ENCODE measurements at places on chromosomes 2 and 18.

DNA sequence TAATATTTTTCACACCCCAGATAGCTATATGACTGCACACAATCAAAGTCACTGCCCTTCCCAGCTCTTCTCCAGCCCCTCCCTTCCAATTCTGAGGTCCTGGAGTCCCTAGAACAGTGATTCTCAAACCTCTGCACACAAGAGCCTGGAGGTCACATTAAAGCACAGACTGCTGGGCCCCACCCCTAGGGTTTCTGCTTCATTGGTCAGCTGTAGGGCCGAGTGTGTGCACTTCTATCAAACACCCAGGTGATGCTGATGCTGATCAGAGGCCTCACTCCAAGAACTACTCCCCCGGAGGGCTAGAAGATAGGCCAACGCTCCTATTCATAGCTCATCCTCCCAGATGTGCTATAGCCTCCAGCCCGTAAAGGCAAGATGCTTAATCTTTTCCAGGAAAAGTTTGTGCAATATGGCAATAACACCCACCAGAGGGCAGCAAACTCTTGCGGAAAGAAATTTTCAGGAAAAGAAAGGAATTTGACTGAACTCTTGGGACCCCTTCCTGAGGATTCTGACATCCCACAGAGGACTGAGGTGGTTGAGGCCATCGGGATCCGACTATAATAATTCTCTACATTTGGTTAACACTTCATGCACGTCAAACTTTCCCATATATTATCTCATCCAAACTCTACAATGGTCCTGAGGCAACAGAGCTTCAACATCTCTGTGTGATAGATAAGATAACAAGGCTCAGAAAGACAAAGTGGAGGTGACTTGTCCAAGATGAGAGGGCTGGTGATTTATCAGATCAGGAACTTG, 194.2 kb upstream of the PKDCC start:
- no peak for DNase-seq

GRCh38 chr2:121998751-121999150, 243.3 kb downstream of the TSN start:
- no peak for DNase-seq

DNA sequence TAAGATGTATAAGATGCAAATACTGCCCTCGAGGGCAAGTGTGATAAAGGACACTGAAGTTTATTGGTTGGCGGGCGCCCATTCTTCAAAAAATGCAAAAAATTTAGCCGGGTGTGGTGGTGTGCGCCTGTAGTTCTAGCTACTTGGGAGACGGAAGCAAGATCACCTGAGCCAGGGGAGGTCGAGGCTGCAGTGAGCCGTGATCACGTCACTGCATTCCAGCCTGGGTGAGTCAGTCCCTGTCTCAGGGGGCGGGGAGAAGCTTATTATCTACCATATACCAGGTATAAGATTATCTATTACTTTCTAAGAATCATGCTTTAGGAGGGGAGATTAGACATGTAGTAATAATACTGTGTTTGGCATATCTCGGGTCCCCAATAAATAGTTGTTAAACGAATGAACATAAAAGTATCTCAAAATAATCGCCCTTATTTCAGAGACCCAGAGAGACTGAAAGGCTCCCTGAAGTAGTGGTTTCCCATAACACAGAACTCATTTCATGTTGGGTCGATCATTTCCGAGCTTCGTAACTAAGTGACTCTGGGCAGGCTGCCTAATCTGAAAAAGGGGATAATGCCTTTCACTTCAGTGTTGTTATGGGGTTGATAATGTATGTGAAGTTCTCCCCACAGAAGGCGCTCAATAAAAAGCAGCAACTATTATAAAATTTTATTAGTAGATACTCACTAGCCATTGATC, 1.2 kb upstream of the SELENOI start:
- DNase-seq = peak; percentile 57

- no peak for DNase-seq
These were observed 385.0 kb downstream of the EIPR1 start for GRCh38 chr2:2992634-2993033.

- no peak for DNase-seq
These were observed 252.1 kb downstream of the SLC8A1 start for GRCh38 chr2:40199771-40200170.

GRCh38 chr18:36304723-36305122, 7.2 kb downstream of the FHOD3 start:
- DNase-seq = no peak

DNA sequence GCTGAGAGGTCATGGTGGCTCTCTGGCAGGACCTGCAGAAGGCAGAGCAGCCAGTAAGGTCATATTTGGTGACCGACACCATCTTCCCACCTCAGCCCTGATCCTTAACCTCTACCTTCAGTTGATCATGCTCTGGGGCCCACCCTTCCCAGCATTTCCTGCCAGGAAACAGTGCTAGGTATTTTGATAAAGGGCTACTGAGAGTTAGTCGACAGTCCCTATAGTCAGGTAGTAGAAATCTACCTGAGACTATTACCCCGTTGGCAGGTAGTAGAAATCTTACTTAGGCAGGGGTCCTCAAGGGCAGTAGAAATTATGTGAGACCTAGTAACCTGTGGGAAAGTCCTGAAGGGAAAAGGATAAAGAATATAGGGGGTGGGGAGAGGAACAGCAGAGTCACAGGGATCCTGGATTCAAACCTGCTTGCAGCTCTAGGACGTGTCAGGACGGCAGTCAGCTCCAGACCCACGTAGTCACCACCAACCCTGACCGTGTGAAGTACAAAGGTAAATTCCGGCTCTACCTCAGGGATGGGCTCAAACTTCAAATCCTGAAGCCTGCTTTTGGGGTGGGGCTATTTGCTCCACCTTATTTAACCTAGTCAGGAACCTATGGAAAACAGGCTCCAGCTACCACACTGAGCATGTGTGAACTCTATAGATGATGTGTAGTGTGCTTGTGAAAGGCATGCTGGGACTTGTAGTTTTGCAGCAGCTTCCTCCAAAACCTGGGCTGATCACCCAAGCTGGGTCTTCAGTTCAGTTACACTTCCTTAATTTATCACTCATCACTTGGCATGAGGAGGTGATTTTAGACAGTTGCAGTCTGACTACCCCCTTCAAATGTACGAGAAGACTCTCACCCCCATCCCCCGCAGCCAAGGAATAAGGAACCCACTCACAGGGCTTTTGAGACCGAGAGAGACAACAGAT, at the start of gene DQX1:
Gene DQX1, minus strand, starts transcription at position 515 of the 932 bp plus-strand sequence. Its CDS starts 502 bp downstream, at position 13.
- DNase-seq = no peak

Measured in stimulated activated CD4-positive, alpha-beta T cell treated with anti-CD3 and anti-CD28 coated beads, Interleukin-4, amount 100 ng/mL, for 4 hours (primary cell).